ENCODE measurements at places on chromosomes 5 and 9.

GRCh38 chr5:171433982-171434676 is 14.7 kb downstream of the FGF18 start:
- no peak for DNase-seq

DNA sequence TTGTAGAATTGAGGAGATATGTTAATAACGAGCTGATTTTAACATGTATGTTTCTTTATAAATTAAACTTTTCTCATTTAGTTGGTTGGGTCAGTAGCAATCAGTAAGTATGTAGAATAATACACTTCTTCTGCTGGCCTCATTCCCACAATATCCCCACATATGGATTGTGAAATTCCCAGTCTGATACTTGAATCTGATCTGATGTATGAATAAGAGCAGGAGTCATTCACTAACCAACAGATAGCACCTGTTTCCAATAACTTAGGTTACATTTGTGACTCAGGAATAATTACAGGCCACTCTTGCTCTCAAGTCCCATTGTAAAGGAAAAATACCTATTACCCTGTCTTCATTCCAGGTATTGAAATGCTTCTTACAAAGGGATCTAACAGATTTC is 23.9 kb downstream of the SLC36A1 start:
- DNase-seq, result no peak

DNA sequence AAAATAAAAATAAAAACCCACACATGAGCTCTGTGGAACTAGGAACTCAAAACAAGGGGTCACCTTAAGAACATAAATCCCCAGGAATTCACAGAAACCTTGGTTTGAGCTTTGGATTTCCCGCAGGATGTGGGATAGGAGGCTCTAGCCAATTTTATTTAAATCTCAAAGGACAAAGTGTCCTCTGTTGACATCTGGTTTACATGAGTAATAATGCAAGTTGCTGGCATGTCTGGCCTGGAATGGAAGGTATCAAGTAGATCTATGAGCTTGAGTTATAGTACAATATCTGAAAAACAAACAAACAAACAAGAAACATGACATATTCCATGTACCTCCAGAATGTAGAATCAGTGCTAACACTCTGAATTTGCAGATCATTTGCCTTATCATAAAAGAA is 94.2 kb upstream of the SLIT3 start:
- no peak for DNase-seq

DNA sequence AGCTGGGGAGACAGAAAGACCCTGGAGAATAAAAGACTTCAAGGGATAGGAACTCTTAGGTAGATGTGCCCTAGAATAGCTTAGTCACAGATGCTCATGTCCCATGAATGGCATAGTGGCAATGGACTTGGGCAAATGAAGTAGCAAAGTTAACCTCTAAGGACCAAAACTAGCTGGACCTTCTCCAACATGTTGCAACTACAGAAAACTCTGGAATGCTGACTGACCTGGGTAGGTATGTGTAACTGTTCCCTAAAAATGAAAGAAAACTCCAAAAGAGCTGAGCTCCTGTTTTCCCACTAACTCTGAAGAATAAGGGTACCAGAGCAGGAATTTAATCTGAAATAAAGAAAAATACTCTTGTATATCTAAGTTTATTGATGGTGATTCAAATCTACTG is 12.5 kb upstream of the LPAR1 start:
- no peak for DNase-seq

- DNase-seq, result no peak
Observed at GRCh38 chr9:18346745-18347144, 127.2 kb upstream of the ADAMTSL1 start.

Data from head of caudate nucleus (tissue), 42 donors.